ENCODE measurements at places on chromosomes 7 and 10.

DNA sequence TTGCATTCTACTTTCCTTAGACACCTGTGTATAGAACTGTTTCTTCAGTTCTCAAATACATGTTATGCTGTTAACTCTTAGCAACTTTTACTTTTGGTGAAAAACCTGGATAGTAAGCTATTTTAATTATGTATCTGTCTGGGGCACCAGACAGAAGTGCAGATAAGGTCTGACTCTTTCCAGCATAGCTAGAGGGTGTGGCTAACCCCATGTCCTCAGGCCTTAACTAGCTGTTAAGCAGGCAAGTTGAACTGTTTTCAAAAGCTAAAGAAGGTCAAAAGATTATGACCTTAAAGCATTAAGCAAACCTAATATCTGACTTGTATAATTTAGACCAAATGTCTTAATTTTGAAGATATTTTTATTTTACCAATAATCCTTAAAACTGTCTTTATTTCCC, 45.1 kb upstream of the INHBA start:
- no peak for DNase-seq

- DNase-seq, result peak; percentile 45
These were observed 147.7 kb upstream of the BMPER start for GRCh38 chr7:33757563-33758165.

GRCh38 chr7:22051886-22052673, 106.4 kb upstream of the CDCA7L start:
- peak; percentile 42 for DNase-seq

- peak; percentile 100 for DNase-seq
These were observed 21.1 kb downstream of the PLAU start for GRCh38 chr10:73931767-73932619.

GRCh38 chr7:120990468-120991118, 2.1 kb downstream of the CPED1 start:
- no peak for DNase-seq

DNA sequence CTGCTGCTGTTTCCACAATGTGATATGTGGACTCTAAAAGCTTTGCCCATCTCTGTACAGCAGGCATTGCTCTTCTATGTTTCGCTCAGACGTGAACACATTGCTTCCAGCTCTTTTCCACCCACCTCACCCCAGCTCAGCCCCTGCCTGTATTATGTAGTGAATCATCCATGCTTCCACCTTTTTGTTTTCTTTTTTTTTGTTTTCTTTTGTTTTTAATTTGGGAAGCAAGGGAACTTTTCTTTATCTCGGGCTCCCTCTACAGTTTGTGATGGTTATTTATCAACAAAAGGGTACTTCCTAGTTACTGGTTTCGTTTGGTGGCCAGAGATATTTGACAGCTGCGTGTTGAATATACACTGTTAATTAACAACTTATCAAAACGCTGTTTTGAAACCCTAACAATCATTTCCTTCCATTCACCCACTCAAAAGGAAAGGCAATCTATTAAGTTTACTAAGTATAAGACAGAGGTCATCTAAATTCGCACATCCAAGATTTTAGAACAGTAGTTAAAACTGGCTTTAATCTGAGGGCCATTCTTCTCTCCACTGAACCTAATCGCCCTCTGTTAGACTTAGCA, 127.9 kb upstream of the STK17A start:
- DNase-seq, result peak; percentile 82

DNA sequence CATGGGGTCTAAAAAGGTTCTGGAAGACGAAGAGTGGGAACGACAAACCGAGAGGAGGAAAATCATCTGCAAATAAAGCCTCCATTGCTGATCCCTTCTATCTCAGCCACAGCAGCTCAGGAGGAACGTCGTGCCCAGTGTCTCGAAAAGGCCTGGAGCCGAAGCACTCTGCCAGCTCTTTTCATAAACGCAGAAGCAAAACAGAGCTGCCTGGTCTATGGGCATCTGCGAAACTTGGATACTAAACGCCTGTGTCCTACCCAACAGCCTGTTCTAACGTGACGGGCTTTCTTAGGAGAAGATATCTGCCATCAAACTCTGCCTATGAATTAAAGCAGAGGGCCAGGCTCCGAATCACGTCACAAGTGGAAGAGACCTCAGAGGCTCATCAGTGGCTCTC, 68.7 kb downstream of the GNA12 start:
- no peak for DNase-seq

- DNase-seq, result peak; percentile 98
These were observed 52.8 kb upstream of the ANAPC16 start for GRCh38 chr10:72162978-72163377.

DNA sequence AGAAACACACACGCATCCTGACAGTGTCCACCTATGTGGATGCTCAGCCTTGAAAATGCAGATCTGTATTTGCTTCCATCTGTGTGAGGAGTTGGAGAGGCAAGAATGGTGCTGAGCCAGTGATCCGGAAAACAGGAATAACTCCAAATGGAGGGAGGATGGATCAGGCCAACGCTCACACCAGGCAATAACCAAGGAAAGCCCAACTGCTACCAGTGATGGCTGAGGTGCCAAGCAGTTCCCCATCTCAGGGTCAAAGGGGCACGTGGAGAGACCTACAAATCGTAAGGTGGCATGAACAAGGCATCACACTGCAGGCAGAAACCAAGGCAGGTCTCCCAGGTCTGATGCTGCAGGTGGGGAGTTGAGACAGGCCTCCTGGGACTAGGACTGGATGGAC, 153.6 kb downstream of the ADAM12 start:
- DNase-seq, result no peak

- no peak for DNase-seq
These were observed 583.6 kb upstream of the MGMT start for GRCh38 chr10:128883231-128884032.

DNA sequence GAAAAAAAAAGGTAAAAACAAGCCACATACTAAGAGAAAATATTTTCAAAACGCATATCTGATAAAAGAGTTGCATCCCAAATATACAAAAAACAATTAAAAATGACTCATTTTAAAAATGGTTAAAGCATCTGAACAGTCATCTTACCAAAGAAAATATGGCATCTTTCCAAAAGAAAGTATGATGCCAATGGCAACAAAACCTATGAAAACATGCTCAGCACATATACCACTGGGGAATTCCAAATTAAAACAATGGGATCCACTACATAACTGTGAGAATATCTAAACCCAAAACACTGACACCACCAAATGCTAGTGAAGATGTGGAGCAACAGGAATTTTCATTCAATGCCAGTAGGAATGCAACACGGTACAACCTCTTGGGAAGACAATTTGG, 39.3 kb downstream of the VSTM2A start:
- peak; percentile 64 for DNase-seq

DNA sequence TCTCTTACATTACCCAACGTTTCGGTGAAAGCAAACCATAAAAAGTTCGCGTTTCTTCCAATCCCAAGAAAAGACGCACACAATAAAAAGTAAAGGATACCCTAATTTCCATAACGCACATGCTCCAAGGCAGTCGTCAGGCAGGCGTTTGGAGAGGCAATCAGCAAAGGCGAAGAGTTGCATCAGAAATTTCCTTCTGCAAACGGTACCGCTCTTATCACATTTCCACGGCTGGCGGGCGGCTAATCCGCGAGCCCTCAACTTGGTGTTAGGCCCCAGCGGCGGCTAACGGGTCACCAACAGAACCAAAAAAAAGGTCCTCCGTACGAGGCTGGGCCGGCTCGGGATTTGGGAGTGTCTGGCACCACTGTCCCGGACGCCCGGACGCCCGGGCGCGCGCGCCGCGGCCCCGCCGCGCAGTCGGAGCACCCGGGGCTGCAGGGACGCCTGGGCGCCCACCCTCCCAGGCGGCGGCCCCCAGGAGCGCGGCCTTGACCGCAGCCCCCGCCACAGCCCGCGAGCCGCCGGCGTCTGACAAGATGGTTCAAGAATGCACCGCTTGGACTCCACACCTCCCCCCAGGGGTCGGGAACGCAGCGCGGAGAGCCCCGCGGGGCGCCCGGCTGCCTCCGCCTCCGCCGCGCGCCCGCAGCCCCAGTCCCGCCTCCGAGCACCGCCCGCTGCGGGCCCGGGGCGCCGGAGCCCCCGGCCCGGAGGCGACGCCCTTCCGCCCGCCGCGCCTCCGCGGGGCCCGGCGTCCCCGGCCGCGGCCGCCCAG, 9.8 kb upstream of the GRB10 start:
- DNase-seq, result peak; percentile 32

DNA sequence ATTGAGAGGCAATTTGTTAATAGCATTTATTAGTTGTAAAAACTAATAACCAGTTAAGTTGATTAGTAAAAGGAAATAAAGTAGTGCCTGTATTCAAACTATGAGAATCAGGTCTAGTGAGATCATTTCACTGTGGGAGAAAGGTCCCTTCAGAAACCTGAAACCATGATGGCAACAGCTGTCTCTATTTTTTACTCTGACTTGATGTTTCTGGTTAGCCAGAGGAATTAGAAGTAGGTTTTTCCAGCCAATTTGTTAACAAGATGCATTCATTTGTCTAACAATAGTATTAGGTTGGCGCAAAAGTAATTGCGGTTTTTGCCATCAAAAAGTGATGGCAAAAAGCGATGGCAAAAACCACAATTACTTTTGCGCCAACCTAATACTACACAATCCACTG, 272.2 kb upstream of the YAE1 start:
- no peak for DNase-seq

- peak; percentile 39 for DNase-seq
These were observed 65.6 kb downstream of the HBP1 start for GRCh38 chr7:107234436-107234835.

- peak; percentile 26 for DNase-seq
These were observed 139.8 kb downstream of the MYOF start for GRCh38 chr10:93342366-93342765.

DNA sequence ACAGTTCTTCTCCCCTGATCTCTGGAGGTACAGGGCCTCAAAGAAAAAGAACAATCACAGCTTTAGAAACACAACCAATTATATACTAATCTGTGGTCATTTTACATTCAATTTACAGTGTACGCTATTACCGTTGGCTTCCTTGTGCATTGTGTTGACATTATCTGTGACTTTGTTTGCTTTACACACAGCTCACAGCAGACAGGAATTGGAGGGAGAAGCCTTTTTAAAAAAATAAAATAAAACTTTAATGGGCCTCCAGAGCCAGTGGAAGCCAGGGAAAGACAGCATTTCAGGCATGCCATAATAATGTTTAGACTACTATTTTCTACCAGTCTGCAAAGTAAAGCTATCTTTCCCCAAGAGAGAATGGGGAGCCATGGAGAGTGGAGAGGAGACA, 179.0 kb upstream of the ADO start:
- DNase-seq, result no peak

- DNase-seq, result peak; percentile 38
These were observed 540 bp downstream of the SNX13 start for GRCh38 chr7:17939606-17940301.

GRCh38 chr7:14228341-14228740, 238.9 kb upstream of the ETV1 start:
- no peak for DNase-seq

DNA sequence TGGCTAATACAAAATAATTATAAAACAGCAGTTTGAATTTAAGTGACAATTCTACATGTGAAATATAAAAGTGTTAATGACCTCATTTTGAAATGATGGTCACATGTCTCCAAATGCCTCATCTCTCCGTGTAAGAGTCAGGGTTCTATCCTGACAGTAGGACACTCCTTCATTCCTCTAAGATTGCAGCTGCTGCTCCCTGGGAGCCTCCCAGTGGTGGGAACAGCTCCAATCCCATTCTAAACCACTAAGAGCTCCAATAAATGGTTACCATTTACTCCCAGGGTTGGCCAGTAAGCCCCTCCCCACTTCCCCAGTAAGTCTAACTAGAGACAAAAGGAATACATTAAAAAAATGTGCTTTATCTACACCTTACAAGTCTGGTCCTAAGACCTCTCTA, 344.6 kb upstream of the AOAH start:
- no peak for DNase-seq

- no peak for DNase-seq
These were observed 31.5 kb downstream of the CDNF start for GRCh38 chr10:14806318-14806717.

GRCh38 chr7:136687693-136688322, 180.6 kb upstream of the CHRM2 start:
- peak; percentile 27 for DNase-seq

DNA sequence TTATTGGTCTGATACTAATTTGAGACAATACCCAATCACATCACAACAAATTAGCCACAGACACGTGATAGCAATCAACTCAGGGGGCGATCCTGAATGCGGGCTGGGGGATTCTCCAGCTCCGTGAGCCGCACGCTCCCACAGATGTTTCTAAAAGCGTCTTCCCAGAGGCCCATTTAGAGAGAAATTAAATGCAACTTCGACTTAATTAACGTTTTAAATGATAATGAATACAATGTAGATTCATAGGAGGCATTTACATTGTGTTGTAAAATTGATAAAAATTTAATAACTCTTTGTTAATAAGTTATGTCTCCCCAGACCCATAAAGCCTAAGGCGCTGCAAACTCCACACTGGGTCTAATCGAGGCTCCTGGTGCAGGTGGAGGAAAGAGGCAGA, 642.6 kb downstream of the KCNMA1 start:
- no peak for DNase-seq

- DNase-seq, result peak; percentile 2
These were observed 1067.6 kb upstream of the CELF2 start for GRCh38 chr10:9950070-9950469.

DNA sequence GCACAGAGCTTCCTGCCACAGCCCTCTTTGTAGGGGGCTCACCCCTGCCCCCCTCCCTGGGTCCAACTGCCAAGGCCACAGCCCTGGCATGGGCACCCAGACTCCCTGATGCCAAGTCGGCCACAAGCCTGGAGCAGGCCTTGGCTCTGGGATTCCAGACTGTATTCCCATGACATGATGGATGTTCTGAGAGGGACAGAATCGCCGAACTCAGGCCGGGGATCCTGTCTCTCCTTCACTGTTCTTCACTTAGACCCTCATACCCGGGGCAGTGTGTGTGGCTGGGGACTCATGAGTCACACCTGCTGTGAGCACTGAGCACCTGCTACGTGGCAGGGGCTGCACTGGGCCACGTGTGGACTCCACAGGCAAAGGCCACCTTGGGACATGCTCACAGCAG, 7.9 kb downstream of the CALML5 start:
- no peak for DNase-seq

GRCh38 chr7:40549372-40550039, 414.7 kb downstream of the SUGCT start:
- no peak for DNase-seq

DNA sequence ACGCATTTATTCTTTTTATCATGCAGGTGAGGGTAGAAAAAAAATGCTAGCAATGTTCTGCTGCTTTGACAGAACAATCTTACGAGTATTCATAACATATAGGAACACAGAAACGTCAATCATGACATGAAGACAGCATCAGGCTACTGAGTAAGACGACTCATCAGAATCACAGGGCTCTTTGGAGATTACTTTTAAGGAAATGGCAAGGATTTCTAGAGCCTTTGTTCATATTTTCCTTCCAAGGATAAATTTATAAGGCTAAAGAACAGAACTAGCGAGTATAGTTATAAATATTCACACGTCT, 39.8 kb upstream of the DNAJC1 start:
- DNase-seq, result no peak

GRCh38 chr7:130475776-130476175, 16.1 kb upstream of the MEST start:
- DNase-seq, result no peak

- DNase-seq, result no peak
These were observed 1260.3 kb downstream of the XPNPEP1 start for GRCh38 chr10:108662975-108663374.

Data from bronchial epithelial cell (primary cell).